A549 treated with CpdA at 1 μM for 4 hours (cell line): ENCODE measurements at places on chromosomes 3 and 15. TPM values are rescaled to one million over a fixed set of nuclear protein-coding genes. Genes with fewer than 3 reads are reported as not detected.

CLDN18 gene
- not detected in 5 replicates for total RNA-seq

RIOX2 gene
- 31.2 to 32.6 TPM (median 32.2 TPM) in 5 replicates for total RNA-seq

ARHGEF26 gene
- total RNA-seq = 5.2 to 8.5 TPM (median 5.9 TPM) in 5 replicates

C15orf62 gene
- 0.07 to 0.17 TPM (median 0.13 TPM) in 4 of 5 replicates, not detected in the other for total RNA-seq

STRA6 gene
- total RNA-seq = 51.0 to 75.4 TPM (median 63.6 TPM) in 5 replicates

POLG gene
- total RNA-seq = 42.7 to 57.4 TPM (median 46.7 TPM) in 5 replicates

MUC4 gene
- not detected in 5 replicates for total RNA-seq

PAQR5 gene
- 98.3 to 125 TPM (median 117 TPM) in 5 replicates for total RNA-seq

MAGI1 gene
- 3.8 to 4.5 TPM (median 4.1 TPM) in 5 replicates for total RNA-seq

CCNDBP1 gene
- 23.2 to 28.2 TPM (median 26.7 TPM) in 5 replicates for total RNA-seq

SYNM gene
- 39.2 to 43.6 TPM (median 40.4 TPM) in 5 replicates for total RNA-seq

MST1R gene
- total RNA-seq = 5.0 to 10.2 TPM (median 7.9 TPM) in 5 replicates
